ENCODE measurements at places on chromosomes 1 and 21.
A peak's percentile ranks its signal among the peaks of the same experiment; 100 is the strongest.

DNA sequence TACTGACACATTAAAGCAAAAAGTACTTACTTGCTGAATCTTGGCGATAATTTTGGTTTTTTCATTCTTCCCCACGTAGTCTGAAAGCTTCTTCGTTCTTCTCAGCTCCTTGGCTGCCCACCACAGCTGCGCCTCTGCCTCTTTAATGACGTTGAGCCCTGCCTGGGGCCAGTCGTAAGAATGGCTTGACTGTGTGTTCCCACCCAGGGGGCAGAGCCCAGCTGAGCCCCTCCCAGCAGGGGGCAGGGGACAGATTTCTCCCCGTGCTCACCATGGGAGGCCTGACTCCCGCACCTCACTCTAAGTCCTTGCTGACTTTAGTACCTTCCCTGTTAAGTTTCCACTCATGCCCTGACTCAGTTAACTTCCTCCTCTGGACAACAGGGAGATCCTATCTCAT is 9.0 kb downstream of the CFAP298 start:
- no peak for DNase-seq

- DNase-seq = no peak
Measured at GRCh38 chr1:151985768-151986167, 7.9 kb downstream of the S100A10 start.

- no peak for DNase-seq
Measured at GRCh38 chr1:3453891-3454810, at the start of gene ARHGEF16. TSS of gene ARHGEF16 (plus strand) at chr1:3454665. CDS start at chr1:3463085, 8,420 bp downstream.

- no peak for DNase-seq
Measured at GRCh38 chr1:64235181-64235580, 31.8 kb downstream of the UBE2U start.

DNA sequence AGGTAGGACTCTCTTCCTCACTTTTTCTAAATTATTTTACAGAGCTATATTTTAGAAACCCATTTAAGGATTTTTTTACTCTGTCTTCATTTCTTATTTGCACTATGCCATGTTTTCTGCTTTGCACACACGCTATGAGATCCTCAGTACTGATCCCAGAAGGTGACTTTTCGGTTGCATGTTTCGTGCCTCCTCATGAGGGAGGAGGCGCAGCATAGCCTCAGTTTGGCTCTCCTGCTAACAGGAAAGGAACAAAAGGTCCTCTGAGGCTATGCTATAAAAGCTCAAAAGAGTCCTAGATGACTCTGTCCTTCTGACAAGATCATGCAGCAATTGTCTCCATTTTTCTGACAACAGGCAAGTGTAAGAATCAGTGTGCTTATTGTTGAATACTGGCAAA is 189.7 kb downstream of the GPR52 start:
- no peak for DNase-seq

GRCh38 chr1:212650228-212650627 is 41.7 kb downstream of the ATF3 start:
- no peak for DNase-seq

- DNase-seq = no peak
Measured at GRCh38 chr1:222347627-222348026, 200.3 kb downstream of the HHIPL2 start.

GRCh38 chr21:34889676-34890469 is 159.2 kb downstream of the RUNX1 start:
- DNase-seq = no peak

- DNase-seq = no peak
Measured at GRCh38 chr1:63628607-63629006, 35.4 kb downstream of the PGM1 start.

DNA sequence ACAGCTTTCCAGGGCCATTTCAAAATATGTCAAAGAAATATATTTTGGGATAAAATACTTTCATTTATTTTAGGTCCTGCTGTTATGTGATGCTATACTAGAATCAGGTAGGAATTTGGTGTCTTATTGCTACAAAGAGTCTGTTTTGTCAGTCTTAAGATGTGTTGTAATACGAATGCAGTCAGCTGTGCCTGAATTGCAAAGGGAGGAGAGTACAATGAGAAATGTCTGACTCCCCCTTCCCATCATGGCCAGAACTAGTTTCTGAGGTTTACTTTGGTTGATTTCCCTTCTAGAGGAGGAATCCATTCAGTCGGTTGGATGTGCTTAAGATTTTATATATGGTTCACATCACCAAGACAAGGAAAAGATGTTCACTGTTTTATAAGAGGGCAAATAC is 75.7 kb upstream of the TNFSF18 start:
- DNase-seq = no peak

- DNase-seq = no peak
Measured at GRCh38 chr1:166673722-166674121, 165.6 kb upstream of the POGK start.

GRCh38 chr1:212110617-212111016 is 75.1 kb downstream of the DTL start:
- DNase-seq = no peak

DNA sequence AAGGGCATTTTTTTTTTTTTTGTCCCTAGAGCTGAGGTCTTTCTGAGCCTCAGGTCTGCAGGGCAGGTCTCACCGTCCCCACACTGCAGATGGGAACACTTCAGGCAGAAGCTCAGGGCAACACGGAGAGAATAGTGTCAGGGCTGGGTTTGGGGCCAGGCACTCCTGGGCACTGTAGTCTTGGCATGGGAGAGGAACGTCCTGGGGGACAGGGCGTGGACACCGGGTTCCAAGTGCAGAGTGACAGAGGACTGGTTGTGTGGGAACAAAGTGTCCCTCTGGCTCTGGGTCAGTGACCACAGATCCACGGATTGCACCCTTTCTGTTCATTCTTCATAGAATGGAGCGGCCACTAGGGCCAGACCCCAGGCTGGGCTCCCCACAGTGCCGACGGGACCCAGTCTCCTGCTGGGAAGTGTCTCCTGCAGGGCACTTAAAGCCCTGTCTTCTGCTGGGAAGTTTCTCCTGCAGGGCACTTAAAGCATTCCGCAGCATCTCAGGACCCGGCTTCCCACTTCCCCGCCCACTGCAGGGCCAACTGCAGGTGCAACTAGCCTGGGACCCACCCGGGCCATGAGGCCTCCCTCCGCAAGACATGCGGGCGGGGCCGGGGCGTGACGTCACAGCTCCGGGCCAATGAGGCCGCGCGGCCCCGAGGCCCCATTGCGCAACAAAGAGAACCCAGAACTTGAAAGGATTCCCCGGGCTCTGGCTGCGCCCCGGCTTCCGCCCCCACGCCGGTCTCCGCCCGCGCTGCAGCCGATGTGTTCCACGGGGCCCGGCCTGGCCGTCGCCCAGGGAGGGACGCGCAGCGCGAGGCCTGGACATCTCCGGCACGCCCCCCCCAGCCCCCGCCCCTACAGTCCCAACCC is 1.2 kb downstream of the GPR153 start:
- DNase-seq = peak; percentile 23

DNA sequence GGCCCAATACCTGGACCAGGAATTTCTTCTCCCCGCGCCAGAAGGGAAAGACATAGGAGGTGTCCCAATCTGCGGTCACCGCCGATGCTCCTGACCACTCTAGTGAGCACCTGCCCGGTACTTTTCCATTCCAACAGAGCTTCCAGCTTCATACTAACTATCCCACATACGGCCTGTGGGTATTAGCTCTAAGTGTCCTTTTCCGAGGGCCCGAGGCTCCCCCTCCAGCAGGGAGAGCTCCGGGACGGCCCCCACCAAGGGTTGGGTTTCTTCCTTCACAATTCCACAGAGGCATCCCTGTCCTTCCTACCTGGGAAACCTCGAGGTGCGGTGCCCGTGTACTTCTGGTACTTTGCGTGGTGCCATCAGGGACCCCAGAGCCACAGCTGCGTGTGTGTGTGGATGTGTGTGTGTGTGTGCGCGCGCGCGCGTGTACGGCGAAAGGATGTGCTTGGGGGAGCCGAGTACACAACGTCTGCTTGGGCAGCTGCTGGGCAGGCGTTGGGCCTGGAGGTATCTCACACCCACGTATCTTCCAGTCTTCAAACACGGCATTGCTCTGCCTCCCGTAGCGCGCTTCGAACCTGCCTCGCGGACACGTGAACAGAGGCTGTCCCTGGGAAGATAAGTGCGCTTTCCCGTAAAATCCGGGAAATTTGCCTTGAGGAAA is 2.4 kb upstream of the SIM2 start:
- no peak for DNase-seq

DNA sequence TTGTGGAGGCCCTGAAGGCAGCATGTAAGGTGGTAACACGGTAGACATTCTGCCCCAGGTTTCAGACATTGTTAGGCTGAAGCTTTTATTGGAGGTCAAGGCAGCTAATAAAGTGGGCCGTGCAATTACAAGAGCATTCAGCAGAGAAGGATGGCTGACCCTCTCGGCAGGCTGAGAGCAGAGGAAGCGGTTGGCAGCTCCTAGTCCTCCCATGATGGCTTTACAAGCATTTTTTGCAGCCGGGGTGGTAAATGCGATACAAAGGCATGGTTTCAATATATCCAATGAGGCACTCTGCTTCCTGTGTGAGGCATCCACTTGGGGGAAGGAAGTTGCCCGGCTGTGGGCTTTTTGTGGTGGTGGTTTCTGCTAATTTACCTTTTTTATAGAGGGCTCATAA is 14.6 kb downstream of the KIF26B start:
- DNase-seq = no peak

- DNase-seq = no peak
Measured at GRCh38 chr1:229869240-229869639, 197.8 kb upstream of the GALNT2 start.

- no peak for DNase-seq
Measured at GRCh38 chr1:198032668-198033067, 115.5 kb downstream of the LHX9 start.

GRCh38 chr1:181737056-181737455 is 253.7 kb downstream of the CACNA1E start:
- DNase-seq = no peak

DNA sequence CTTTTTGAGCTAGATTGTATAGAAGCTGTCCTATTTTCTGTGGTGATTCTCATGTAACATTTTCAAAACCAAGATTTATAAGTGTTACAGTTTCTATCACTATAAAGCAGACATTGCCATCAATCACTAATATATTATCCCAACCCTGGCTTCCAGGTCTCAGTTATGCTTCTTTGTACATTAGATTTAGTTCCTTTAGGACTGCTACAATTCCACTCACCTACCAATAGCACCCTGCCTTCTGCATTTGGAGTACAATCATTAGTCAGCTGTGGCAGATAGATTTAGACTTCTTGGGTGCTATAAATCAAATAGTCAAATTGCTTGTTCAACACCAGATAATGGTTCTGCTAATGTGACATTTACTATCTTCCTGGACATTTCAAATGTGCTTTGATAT is 281.6 kb downstream of the BRINP3 start:
- DNase-seq = no peak

DNA sequence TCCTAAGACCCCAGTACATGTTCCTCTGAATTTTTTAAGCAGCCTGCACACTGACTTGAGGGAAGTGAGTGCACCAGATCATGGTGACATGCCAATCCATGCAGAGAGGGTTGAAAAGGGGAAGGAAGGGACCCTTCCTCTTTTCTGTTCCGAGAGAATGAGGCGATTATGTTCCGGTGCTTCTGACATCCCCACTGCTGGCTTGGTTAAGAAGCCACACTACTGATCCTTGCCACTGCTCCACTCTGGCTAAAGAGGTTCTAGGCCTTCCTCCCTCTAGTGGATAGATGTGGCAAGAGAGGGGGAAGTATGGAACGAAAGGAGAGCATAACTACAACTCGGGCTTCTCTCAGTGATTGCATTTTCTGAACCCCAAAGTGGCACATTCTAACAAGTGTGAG is 1.8 kb upstream of the CYB5R1 start:
- DNase-seq = no peak

DNA sequence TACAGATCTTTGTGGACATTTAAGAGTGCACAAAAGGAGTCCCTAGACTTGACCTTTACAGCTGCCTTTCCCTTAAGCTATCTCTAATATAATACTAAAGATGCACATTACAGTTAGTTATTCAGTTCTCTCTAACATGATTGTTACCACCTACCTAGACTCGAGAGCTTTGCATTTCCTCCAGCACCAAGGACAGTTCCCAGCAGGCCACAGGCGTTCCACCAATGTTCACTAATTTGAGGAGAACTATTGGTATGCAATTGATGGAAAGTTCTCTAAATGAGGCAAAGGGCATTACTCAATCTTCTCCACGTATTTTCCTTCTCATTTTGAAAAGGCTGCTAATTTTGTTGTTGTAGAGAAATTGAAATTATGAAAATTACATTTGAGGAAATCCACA is 5.4 kb upstream of the NTNG1 start:
- peak; percentile 11 for DNase-seq

DNA sequence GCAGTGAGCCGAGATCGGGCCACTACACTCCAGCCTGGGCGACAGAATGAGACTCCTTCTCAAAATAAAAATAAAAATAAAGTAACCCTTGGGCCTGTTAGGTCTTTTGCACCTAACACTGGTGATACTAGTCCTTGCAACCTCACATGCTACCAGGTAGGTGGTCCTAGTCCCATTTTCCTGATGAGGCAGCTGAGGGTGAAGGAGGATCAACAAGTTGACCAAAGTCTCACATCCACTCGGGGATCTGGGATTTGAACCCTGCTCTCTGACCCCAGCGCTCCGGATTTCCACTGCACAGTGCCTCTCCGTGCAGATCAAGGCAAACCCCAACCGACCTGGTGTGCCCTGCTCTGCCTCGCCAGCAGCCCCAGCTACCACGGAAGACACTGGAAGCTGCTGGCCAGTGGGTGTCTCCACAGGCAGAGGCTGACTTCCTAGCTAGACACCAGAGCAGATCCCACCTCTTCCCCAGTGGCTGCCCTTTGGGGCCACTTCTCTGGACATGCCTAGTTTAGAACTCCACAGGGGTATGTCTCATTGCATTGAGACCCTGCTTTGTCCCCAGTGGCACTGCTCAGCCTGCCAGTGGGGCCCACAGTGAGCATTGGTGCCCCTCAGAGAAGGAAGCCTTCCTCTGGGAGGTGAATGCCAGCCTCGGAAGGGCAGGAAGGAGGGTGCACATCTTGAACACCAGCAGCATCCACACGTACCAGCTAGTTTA is 27.6 kb downstream of the LDLRAP1 start:
- no peak for DNase-seq

DNA sequence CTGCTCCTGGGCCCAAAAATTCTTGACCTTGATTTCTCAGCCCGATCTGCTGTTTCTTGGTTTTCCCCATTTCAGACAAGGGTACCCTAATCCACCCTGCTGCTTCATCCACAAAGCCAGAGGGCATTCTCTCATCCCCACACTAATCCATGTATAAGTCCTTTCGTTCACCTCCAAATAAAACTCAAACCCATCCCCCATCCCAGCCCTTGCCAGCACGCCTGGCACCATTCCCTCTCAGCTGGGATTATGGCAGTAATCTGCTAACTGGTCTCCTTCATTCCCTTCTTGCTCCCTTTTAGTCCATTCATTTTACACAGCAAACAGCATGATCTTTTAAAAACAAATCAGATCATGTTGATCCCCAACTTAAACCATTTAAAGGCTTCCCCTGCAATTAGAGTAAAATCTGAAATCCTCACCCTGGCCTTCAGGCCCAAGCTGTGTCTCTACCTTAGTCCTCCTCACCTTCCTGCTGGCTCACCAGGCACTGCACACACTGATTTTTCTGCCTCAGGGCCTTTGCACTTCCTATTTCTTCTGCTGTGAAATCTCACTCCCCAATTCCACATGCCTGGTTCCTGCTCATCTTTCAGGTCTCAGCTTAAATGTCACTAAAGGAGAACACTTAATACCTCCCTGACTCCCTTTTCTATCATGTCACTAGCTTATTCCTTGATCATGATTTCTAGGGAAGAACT is 12.2 kb upstream of the TRNP1 start:
- no peak for DNase-seq

Data from AG04450 (cell line).